ENCODE measurements at places on chromosomes 1 and 21.

DNA sequence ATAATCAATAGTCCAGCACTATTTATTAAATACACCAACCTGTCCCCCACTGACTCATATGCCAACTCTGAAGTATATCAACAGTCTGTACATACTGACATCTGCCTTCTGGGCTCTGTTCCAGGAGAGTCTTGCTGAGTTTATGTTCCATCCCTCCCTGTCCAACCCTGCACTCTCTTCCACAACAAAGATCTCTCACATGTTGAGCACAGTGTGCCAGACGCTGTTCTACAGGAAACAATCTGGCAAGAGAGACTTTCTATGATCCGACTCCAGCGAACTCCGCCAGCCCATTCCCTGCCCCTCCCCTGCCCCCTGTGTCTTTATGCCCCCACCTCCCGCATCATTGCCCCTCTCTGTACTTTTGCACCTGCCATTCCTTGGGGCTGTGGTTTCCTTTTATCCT, 3.4 kb downstream of the LACTBL1 start:
- DNase-seq = no peak

DNA sequence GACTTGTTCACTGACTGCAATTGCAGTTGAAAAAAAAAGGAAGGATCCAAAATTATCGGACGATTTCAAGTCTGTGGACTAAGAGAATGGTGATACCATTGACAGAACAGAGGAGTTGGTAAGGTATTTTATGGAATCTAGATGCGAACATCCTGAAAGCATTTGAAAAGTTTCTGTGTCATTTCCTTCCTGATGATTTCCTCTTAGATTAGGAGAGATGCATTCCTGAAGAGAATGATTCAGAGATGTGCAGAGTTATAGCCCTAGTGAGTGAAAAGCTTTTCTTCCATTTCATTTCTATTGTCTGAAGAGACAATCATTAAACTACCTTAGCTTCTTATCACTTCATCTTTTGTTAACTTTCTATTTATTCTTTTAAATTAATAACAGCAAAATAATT, 200.0 kb downstream of the KCNK2 start:
- DNase-seq = no peak

DNA sequence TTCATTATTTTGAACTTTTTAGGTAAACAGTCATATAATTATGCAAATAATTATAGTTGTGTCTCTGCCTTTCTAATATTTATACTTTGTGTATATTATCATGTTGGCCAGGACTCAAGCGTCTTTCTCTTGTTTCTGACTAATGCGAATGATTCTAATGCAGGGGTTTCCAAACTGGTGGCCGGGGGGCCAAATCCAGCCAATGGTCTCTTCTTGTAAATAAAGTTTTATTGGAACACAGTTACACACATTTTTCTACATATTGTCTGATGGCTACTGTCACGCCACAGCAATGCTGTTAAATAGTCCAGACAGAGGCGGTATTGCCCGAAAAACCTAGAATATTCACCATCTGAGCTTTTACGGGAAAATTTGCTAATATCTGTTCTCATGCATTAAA, 8.9 kb upstream of the POFUT2 start:
- DNase-seq = no peak

GRCh38 chr1:237570530-237570929, 320.2 kb downstream of the ZP4 start:
- DNase-seq = no peak

GRCh38 chr1:215005078-215005477, 77.5 kb upstream of the KCNK2 start:
- DNase-seq = no peak

DNA sequence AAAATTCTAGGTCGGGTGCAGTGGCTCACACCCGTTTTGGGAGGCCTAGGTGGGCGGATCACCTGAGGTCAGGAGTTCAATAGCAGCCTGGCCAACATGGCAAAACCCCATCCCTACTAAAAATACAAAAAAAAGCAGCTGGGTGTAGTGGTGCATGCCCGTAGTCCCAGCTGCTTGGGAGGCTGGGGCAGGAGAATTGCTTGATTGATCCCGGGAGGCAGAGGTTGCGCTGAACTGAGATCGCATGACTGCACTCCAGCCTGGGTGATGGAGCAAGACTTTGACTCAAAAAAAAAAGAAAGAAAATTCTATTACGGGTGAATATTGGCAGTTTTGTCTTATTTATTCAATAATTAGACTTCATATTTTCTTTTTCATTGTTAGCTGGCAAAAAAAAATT, 62.1 kb downstream of the SNX7 start:
- no peak for DNase-seq

GRCh38 chr1:236041631-236042618, 23.0 kb downstream of the NID1 start:
- no peak for DNase-seq

DNA sequence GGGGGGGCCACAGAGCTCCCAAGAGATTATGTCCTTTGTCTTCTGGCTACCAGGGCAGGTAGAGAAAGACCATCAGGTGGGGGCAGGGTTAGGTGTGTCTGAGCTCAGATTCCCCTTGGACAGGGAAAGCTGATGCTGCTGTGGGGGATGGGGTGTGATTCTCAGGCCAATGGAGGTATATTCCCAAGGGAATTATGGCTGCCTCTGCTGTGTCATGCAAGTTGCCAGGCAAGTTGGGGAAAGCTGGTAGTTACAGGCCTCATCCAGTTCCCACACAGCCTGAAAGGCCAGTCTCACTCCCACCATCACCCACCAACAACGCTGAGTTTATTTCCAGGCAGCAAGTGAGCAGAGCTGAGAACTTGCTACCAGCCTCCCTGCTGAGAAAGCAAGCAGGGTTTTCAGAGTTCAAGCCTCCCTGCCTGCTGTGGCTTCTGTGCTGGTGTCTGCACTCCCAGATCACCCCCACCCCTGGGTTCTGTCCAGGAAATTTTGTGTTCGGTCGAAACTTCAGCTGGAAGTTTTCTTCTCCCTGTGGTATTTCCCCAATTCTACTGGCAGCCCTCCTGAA, 21.3 kb downstream of the IFI16 start:
- DNase-seq = no peak

DNA sequence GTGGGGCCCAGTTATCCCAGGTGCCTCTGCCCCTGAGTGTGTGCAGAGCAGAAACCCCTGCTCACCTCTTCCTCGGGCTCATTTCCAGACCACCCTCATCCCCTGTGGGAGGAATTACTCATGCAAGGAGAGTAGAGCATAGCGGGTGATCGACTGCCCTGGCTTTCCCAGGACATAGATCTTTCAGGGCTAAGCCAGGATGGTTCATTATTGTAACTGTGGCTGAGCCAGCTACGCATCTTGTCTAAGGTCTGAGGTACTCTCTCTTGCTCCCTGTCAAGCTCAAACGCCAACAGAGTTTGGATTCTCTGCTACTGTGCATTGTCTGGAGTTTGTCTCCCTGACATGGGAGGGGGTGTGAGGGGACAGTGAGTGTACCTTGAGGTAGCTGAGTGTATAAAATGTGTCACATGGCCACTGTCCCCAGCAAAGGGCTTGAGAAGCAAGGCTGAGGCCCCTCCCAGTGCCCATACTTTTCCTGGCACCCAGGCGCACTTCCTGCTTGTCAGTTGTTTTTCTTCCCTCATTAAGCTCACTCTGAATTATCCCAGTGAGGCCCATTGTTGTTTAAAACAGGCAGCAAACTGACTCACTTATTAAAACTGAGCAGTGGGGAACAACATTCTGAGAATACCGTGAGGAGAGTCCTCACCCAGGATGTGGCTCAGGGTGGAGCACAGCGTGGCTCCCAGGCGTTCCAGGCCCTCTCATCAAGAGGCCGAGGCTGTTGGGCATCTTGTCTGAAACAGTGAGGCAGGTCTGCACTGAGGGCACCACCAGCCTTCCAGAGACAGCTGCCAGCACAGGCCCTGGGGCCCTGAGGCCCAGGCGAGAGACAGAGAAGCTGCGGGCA, 92.9 kb downstream of the LAMC2 start:
- no peak for DNase-seq

GRCh38 chr1:228849011-228849541, 113.8 kb downstream of the RHOU start:
- no peak for DNase-seq

- no peak for DNase-seq
Measured at GRCh38 chr1:160618763-160619274, 28.0 kb downstream of the SLAMF1 start.

- DNase-seq = no peak
Measured at GRCh38 chr1:209224886-209225285, 358.6 kb upstream of the CAMK1G start.

DNA sequence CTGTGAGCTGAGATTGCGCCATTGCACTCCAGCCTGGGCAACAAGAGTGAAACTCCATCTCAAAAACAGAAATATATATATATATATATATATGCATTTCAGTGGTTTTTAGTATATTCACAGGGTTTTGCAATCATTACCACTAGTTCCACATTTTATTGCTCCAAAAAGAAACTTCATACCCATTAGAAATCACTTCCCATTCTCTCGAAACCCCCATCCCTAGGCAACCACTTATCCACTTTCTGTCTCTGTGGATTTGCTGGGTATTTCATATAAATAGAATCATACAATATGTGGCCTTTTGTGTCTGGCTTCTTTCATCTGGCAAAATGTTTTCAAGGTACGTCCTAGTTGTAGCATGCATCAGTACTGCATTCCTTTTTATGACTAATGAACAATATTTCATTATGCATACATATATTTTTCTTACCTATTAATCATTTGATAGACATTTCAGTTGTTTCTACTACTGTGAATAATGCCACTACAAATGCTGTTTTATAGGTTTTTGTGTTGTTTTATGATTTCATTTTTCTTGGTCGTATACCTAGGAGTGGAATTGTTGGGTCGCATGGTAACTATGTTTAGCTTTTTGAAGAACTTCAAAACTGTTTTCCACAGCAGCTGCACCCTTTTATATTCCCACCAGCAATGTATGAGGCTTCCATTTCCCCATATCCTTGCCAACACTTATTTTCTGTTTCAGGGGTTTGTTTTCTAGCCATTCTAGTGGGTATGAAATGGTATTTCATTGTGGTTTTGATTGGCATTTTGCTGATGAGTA, 95.9 kb downstream of the PHTF1 start:
- no peak for DNase-seq

GRCh38 chr21:14602382-14602958, 56.4 kb upstream of the SAMSN1 start:
- no peak for DNase-seq

DNA sequence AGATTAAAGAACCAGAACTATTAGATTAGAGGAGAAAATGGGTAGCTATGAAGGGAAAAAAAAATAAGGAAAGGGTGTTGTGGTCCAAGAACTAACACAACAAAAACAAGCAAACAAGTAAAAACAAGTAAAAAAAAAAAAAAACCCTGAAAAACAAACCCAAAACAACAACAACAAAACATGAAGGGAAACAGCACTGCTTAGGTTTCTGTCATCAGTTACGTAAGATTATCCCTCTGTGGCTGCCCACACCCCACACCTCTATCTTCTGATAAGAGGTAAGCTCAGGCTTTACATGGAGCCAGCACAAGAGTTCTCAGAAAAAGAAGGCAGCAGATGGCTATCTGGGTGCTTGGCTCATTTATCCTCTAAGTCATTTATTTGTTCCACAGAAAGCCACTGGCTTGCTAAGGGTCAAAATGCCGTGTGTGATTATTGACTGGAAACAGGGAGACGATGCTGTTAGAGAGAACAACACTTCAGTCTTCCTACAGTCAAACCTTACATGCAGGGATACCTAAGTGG, 57.5 kb downstream of the KIAA0319L start:
- DNase-seq = no peak

DNA sequence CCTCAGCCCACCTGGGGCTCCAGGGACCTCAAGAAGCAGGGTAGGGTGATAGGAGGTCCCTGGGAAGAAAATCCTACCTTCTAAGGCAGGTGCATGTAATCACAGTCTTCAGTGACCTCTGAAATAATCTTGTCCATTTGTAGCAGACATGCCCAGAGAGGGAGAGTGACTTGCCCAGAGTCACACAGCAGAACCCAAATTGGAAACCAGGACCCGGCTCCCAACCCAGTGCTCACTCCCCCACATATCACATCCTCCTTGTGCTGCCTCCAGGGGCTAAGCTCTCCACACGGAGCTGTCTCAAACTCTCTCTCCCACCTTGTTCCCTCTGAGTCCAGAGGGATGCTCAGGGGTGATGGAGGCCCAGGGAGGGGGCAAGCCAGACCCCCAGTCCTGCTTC, 72.5 kb downstream of the RAP1GAP start:
- DNase-seq = no peak

DNA sequence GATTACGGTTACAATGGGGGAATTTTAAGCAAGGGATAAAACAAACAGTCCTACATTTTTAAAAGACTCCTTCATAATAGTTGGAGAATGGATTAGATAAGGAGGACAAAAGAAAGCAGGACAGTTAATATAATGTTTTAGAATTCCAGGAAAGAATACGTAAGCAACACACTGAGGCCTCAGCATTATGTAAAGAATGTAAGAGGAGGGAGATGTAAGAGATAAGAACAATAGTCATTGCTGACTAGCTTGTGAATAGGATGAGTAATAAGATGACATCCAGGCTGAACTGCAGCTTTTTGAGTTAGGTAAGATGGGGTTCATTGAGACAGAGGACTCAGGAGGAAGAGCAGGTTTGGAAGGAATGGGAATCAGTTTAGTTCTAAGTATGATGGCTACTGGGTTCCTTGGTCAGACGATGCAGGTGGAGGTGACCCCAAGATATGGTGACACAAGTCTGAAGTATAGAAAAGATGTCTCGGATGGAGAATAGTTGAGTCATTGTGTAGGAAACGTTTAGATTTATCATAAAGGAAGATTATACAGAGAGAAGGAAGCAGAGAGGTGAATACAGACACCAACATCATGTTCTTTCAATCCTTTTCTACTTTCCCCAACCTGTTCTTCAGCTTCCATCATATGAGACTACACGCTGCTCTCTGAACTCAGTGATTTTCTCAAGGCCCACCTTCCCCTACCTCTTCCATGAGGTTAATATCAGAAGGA, 372.8 kb downstream of the PTBP2 start:
- DNase-seq = no peak

DNA sequence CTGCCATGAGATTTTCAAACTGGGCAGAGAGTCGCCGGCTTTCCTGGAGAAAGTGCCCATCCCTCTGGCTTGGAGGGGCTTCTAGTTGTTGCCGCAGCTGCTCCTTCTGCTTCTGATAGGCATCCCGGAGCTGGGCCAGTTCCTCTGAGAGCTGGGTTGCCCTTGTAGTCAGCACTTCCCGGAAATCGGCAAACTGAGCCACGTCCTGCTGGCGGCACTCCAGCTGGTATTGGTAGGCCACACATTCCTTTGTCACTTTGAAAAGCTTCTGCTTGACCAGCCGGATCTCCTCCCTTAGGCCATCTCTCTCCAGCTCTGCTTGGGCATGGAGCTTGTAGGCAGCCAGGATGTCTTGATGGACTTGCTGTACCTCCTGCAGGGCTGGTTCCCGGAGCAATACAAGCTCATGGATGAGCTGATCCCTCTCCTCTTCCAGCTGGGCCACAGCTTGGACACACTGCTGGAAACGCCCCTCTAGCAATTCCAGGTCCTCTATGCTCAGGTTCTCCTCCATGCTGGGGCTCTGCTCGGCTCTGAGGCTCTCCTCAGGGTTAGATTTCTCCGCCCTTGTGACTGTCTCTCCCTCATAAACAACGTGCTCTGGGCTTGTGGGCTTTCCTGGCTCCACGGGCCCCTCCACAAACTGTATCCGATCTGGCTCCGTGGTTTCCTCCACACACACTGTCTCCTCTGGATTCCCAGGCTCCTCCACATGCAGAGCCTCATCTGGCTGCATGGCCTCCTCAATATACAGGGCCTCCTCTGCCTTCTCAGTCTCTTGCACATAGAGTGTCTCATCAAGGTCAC, 7.3 kb downstream of the SYNC start:
- DNase-seq = no peak

- no peak for DNase-seq
Measured at GRCh38 chr1:178388418-178389145, 108.2 kb downstream of the CLEC20A start.

- no peak for DNase-seq
Measured at GRCh38 chr1:156847591-156848460, 11.1 kb downstream of the INSRR start.

- DNase-seq = no peak
Measured at GRCh38 chr1:36253161-36253862, 29.1 kb downstream of the THRAP3 start.
